ENCODE measurements at places on chromosomes 7 and 10.

GRCh38 chr7:10632712-10633111, 341.0 kb upstream of the PHF14 start:
- DNase-seq = no peak

DNA sequence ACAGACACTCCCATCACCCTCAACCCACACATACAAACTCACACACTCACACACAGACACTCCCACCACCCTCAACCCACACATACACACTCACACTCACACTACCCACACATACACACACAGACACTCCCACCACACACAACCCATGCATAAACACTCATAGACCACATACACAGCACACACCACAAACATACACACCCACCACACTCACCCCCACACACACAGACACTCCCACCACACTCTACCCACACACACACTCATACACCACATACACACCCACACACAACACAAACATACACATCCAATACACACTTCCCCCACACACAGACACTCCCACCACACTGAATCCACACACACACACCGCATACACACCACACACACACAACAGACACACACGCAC, 521.2 kb downstream of the TCERG1L start:
- no peak for DNase-seq

DNA sequence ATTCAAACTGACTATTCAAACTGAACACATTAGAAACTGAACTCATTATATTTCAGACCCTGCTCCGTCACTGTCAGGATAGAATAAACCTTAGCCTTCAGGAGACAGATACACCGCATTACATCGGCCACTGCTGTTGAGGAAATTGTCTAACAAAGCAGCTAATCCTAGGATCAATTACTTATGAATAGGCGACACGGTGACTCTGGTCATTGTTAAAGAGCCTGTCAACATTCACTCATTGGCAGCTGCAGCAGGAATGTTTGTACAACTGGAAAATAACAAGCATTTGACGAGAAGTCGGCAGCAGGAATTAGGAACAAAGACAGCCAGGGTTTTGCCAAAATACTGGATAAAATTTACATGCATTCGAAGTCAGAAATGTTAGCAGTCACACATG, 112.0 kb upstream of the MKX start:
- DNase-seq = no peak

DNA sequence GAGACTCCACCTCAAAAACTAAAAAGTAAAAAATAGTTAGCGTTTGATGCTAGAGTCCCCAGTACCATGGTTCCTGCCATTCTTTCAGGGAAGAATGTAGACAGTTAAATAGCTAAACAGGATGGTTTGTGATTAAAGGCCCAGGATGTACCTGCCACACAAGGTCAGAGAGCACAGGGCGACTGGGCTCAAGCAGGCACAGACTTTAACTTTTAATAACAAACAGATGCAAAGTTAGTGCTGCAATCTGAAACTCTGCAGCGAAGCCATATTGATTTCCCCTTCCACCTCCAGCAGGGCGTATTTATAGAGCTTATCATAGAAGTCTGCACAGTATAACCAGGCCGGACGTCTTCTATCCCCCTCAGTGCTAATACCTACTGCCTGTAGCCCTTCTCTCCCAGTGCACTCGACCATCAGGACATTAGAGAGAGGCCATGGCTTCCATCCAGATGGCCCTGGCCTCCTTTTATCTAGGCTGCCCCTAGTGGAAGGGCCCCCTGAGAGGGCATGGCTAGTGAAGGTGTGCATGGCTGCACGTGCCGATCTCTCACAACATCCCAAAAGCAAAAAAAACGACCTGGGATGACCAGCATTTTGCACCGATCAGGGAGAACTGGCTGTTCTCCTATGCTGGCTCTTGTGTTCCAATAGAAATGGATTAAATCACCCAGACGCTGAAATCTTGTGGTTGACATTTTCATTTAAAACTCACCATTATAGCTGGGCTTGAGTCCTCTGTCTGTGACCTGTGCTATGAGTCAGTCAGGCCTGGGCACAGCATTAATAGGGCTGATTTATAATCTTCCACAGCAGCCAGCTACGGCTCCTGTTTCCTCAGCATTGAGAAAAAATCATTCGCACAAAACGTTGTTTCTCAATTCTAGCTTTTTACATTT, 7.6 kb upstream of the BAG3 start:
- DNase-seq = no peak

DNA sequence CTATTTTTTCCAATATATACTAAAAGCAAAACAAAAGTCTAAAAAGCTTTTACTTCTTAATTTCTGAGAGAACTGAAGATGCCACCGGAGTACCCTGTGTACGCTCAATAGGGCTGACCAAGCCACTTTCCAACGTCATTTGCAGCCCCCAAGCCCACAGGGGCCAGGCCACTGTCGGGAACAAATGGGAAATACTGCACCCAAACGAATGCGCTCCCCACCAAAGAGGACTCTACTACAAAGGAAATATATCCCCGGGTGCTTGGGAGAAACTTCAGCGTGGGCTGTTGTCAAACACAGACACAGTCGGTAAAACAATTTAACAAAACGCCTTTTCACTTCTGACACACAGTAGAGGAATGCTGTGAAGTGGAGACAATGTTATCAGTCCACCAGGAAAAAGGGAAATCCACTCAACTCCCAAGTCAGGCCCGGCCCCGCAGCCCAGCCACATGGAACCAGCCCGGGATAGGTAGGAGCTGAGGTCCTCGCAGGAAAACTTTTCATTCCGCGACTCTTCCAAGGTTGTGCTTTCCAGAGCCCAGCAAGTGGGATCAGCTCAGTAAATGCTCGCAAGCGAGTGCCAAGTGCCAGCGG, 1.4 kb downstream of the PARD3 start:
- no peak for DNase-seq

DNA sequence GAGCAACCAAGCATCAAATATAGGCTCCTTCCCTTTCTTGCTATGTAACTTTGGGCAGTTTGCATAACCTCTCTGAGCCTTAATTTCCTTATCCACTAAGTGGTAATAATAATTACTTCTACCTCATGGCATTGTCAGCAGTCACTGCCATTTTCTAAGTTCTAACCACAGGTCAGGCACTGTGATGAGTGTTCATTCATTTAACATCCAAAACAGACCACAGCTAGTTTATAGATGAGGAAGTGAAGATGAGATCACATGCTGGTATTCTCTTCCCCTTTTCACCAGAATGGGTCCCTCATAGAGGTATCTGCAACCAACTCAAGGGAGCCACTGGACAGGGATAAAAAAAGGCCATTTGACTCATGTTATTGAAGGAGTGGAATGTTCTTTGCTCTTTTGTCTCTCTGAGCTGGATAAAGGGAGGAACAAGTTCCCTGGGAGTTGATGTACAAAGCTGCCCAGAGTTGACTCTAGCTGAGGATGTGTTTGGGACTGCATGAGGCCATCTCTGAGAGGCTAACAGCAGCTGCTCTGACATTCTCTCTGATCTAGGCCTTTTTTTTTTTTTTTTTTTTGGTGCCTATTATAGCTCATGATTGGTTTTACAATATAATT, 65.0 kb downstream of the DNAJC12 start:
- DNase-seq = no peak

Data from activated naive CD8-positive, alpha-beta T cell treated with anti-CD3 and anti-CD28 coated beads for 36 hours (primary cell).